ENCODE measurements at places on chromosomes 7 and 10. TPM values are rescaled to one million over a fixed set of nuclear protein-coding genes. Genes with fewer than 3 reads are reported as not detected.

The SAMD9L gene
- total RNA-seq, result 0.15 TPM

The CNTNAP2 gene
- total RNA-seq, result 0.37 TPM

The ACTL6B gene
- total RNA-seq, result not detected

The CPA2 gene
- total RNA-seq, result 1.5 TPM

The CARD11 gene
- total RNA-seq, result 0.57 TPM

The CPVL gene
- 10.3 TPM for total RNA-seq

The CCL24 gene
- not detected for total RNA-seq

The GALNT17 gene
- total RNA-seq, result not detected

The GRM3 gene
- total RNA-seq, result not detected

The SLC26A3 gene
- 0.54 TPM for total RNA-seq

The ACBD7 gene
- 3.3 TPM for total RNA-seq

The NFKB2 gene
- total RNA-seq, result 115 TPM

DNA sequence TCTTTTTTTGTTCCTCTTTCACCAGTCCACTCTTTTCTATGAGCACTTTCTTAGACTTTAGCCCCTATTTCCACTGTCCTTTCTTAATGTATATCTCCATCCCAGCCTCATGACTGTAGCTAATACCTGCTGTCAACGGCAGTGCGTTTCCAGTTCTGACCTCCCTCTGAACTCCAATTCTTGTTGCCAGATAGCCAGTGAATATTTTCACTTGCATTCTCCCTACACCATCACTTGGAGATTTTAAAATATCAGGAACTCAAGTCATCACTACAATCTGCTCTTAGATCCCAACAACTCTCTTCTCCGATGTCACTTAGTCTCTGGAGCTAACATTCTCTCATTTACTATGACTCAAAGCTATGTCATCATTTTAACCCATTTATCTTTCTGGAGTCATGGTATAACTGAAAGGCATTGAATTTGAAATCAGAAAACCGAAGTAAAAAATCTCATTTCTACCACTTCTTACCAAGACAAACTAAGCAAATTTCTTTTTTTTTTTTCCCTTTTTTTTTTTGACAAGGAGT, 5.1 kb upstream of the SLC16A12 start:
- H3K27me3 ChIP-seq, result no peaks in the 10 kb centered on the region
- no peak overlapping the region for H3K4me3 ChIP-seq
- no peak for DNase-seq
- no peaks in the 10 kb centered on the region for H3K36me3 ChIP-seq
- H3K27ac ChIP-seq, result no peak overlapping the region

- no peaks in the 10 kb centered on the region for H3K27me3 ChIP-seq
- no peaks in the 10 kb centered on the region for H3K4me1 ChIP-seq
- no peak overlapping the region for H3K4me3 ChIP-seq
- no peak for DNase-seq
- no peak overlapping the region for H3K27ac ChIP-seq
Measured at GRCh38 chr7:65951837-65952578, 30.0 kb downstream of the GUSB start.

- H3K4me1 ChIP-seq, result no peaks in the 10 kb centered on the region
- H3K36me3 ChIP-seq, result no peaks in the 10 kb centered on the region
- H3K27ac ChIP-seq, result no peak overlapping the region
- no peak overlapping the region for H3K4me3 ChIP-seq
- peaks cover 25% of the 10 kb centered on the region for H3K27me3 ChIP-seq
- DNase-seq, result no peak
Measured at GRCh38 chr10:111785921-111786320, 397.6 kb downstream of the GPAM start.

GRCh38 chr7:116340943-116341907, 130.9 kb downstream of the TES start:
- no peaks in the 10 kb centered on the region for H3K27me3 ChIP-seq
- H3K4me3 ChIP-seq, result no peak overlapping the region
- no peak for DNase-seq
- no peaks in the 10 kb centered on the region for H3K36me3 ChIP-seq
- H3K4me1 ChIP-seq, result peaks cover 34% of the 10 kb centered on the region
- H3K27ac ChIP-seq, result peak overlapping the region; percentile 2

GRCh38 chr7:141660259-141660658, 41.7 kb downstream of the DENND11 start:
- no peaks in the 10 kb centered on the region for H3K27me3 ChIP-seq
- no peak overlapping the region for H3K27ac ChIP-seq
- no peak overlapping the region for H3K4me3 ChIP-seq
- DNase-seq, result no peak
- H3K36me3 ChIP-seq, result peaks cover 10% of the 10 kb centered on the region
- no peaks in the 10 kb centered on the region for H3K4me1 ChIP-seq

GRCh38 chr10:36003031-36003600, 361.0 kb upstream of the FZD8 start:
- no peak overlapping the region for H3K27ac ChIP-seq
- no peak for DNase-seq
- no peaks in the 10 kb centered on the region for H3K36me3 ChIP-seq

DNA sequence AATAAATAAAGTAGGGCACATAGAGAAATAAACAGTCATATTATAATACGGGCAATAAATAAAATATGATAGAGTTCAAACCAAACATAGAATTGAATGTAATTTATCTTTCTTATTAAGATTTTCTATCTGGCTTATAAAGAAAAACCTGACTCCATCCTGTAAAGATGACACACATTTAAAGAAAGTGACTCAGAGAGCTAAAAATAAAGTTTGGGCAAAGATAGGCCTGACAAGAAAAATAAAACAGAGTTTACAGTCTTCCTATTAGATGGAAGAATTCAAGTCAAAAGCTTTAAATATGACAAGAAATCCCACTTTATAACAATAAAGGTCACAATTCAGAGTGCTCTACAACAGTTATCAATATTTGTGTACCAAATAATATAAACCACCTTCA, 580.6 kb downstream of the PHTF2 start:
- H3K4me1 ChIP-seq, result no peaks in the 10 kb centered on the region
- no peak for DNase-seq
- H3K27ac ChIP-seq, result no peak overlapping the region
- H3K4me3 ChIP-seq, result no peak overlapping the region

- H3K27ac ChIP-seq, result no peak overlapping the region
- peaks cover 42% of the 10 kb centered on the region for H3K4me1 ChIP-seq
- DNase-seq, result no peak
- no peaks in the 10 kb centered on the region for H3K27me3 ChIP-seq
- H3K36me3 ChIP-seq, result no peaks in the 10 kb centered on the region
Measured at GRCh38 chr7:158810846-158811245, 18.5 kb downstream of the ESYT2 start.

DNA sequence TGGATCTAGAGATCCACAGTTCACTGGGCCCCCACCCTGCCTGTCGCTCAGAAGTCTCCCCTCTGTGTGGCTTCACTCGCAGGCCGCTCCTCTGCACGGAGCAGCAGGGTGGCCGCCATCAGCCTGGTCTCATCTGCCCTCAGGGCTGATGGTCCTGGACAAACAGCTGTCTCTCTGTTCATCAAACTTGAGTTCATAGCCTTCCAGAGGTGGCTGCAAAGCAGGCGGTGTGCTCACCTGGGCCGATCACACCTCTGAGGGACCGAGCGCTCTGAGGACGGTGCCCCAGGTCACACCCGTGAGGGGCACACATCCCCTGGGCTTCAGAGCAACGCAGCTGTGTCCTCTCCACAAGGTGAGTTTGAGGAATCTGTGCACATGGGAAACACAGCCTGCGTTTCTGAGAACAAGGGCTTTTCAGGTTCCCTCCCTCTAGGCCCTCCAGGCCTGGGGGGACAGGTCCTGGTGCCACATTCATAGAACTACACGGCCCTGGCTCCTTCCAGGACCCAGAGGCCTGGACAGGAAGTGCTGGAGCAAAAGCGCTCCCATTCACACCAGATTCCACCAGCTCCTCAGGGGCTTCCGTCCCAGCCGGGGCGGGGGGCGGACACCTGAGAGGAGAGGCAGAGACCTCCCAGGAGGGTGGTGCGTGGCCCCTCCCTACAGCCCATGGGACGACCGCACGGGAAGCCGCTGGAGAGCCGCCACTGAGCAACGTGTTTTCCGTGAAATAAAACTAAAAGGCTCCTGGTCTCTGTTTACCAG, 31.2 kb upstream of the FAM20C start:
- no peaks in the 10 kb centered on the region for H3K36me3 ChIP-seq
- H3K4me3 ChIP-seq, result no peak overlapping the region
- 0 out of 2 replicates have a peak, but pooled peaks cover 4% of the 10 kb centered on the region for H3K27me3 ChIP-seq
- no peak for DNase-seq
- no peaks in the 10 kb centered on the region for H3K4me1 ChIP-seq

GRCh38 chr10:9800011-9800410, 1217.7 kb upstream of the CELF2 start:
- H3K4me1 ChIP-seq, result no peaks in the 10 kb centered on the region
- no peak overlapping the region for H3K27ac ChIP-seq
- no peak overlapping the region for H3K4me3 ChIP-seq
- H3K27me3 ChIP-seq, result no peaks in the 10 kb centered on the region
- DNase-seq, result no peak

DNA sequence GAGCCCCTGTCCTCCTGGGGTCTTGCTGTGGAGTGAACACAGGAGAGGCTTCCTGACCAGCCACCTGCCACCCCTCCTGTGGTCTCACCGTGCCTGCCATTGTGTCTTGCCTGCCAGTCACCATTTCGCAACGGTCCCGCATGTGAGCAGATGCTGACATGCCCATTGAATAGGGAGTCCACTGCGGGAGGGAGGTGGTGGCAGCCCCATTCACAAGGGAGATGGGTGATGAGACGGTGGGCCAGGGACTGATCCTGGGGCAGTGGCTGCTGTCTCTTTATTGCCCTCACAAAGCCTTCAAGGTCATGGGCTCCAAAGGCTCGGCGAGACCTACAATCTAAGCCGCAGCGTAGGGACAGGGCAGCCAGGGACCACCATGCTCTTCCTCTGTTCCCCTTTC, 76.0 kb upstream of the NPTX2 start:
- no peak overlapping the region for H3K4me3 ChIP-seq
- H3K36me3 ChIP-seq, result no peaks in the 10 kb centered on the region
- H3K27ac ChIP-seq, result no peak overlapping the region
- DNase-seq, result no peak
- no peaks in the 10 kb centered on the region for H3K4me1 ChIP-seq

DNA sequence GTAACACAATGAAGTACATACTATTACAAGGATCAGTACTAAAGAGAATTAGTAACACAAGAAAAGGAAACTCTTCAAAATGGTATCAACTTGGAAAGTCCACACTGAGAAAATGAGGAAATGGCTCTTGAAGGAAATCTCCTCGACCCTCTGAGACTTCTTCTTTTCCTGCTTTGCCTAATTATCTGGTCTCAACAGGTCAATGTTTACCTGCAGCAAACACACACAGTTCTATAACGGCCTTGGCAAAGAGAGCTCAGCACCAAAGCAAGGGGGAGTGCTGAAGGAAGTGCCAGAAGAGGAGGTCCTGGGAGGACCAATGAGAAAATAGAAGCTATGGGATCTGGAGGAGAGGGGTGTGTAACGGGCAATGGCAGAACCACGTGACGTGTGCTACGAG, 21.9 kb downstream of the CHCHD3 start:
- H3K4me1 ChIP-seq, result no peaks in the 10 kb centered on the region
- DNase-seq, result no peak
- no peaks in the 10 kb centered on the region for H3K27me3 ChIP-seq
- H3K36me3 ChIP-seq, result no peaks in the 10 kb centered on the region
- no peak overlapping the region for H3K4me3 ChIP-seq
- no peak overlapping the region for H3K27ac ChIP-seq

GRCh38 chr7:48505466-48505865, 334.2 kb downstream of the ABCA13 start:
- DNase-seq, result no peak
- H3K27me3 ChIP-seq, result no peaks in the 10 kb centered on the region
- no peak overlapping the region for H3K4me3 ChIP-seq
- no peak overlapping the region for H3K27ac ChIP-seq

GRCh38 chr10:124298891-124299290, 119.8 kb downstream of the OAT start:
- no peaks in the 10 kb centered on the region for H3K4me1 ChIP-seq
- H3K36me3 ChIP-seq, result no peaks in the 10 kb centered on the region
- H3K4me3 ChIP-seq, result no peak overlapping the region
- no peak for DNase-seq
- no peak overlapping the region for H3K27ac ChIP-seq

- H3K27me3 ChIP-seq, result peaks cover 5% of the 10 kb centered on the region
- H3K27ac ChIP-seq, result no peak overlapping the region
- H3K36me3 ChIP-seq, result no peaks in the 10 kb centered on the region
- no peak overlapping the region for H3K4me3 ChIP-seq
- DNase-seq, result peak; percentile 46
- H3K4me1 ChIP-seq, result peaks cover 7% of the 10 kb centered on the region
Measured at GRCh38 chr7:30974605-30975255, 11.0 kb downstream of the GHRHR start.

DNA sequence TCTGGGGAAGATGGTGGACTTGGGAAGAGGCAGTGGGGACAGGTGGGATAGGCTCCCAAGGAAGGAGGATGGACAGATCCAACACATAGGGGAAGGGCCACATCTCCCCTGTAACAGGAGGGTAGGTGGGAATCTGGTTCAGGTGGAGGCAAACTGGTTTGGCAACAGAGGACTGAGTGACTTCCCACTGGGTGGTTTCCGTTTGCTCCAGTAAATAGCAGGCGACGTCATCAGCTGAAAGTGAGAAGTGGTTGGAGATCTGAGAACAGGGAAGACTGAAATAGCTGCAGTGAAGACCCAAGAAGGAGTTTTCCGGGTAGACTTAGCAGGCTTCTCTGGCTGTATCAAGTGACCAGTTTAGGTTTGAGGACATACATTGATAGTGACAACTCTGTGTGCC, 504.4 kb downstream of the GALNT17 start:
- no peak for DNase-seq
- no peaks in the 10 kb centered on the region for H3K4me1 ChIP-seq
- no peak overlapping the region for H3K27ac ChIP-seq

DNA sequence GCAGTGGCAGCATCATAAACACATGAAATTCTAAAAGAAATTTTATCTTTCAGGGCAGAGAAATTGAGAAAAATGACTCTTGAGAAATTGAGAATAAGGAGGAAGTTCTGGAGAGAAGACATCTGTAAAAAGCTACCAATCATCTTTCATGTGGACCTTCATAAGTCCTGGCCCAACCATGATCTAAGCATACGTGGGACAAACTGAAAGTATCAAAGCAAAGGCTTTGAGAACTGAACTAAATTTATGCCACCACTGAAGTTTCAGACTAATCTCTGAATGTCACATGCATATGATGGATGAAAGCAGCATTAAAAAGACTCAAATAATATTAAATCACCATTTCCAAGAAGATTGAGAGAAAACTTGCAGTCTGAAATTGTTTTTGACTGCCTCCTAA, 1502.8 kb upstream of the LRRTM3 start:
- no peaks in the 10 kb centered on the region for H3K4me1 ChIP-seq
- H3K27ac ChIP-seq, result no peak overlapping the region
- DNase-seq, result no peak
- H3K4me3 ChIP-seq, result no peak overlapping the region

- H3K27me3 ChIP-seq, result no peaks in the 10 kb centered on the region
- no peak overlapping the region for H3K27ac ChIP-seq
- no peak for DNase-seq
- H3K4me1 ChIP-seq, result no peaks in the 10 kb centered on the region
- H3K4me3 ChIP-seq, result no peak overlapping the region
Measured at GRCh38 chr10:69739634-69740033, 62.1 kb upstream of the COL13A1 start.

- no peaks in the 10 kb centered on the region for H3K36me3 ChIP-seq
- no peaks in the 10 kb centered on the region for H3K27me3 ChIP-seq
- DNase-seq, result no peak
- no peak overlapping the region for H3K4me3 ChIP-seq
- H3K27ac ChIP-seq, result no peak overlapping the region
Measured at GRCh38 chr7:17016402-17017010, 134.7 kb upstream of the AGR3 start.

All from HCT116 (cell line).